Keratinocyte (primary cell): ENCODE measurements at places on chromosomes 11 and 22. TPM values are rescaled to one million over a fixed set of nuclear protein-coding genes. Genes with fewer than 3 reads are reported as not detected.

The RFPL3 gene
- not detected in 3 replicates for polyA plus RNA-seq

The KCNJ11 gene
- polyA plus RNA-seq: 0.03 TPM in 1 of 3 replicates, not detected in the others

The CCDC87 gene
- polyA plus RNA-seq: 0.04 to 0.09 TPM (median 0.07 TPM) in 3 replicates

The CTSW gene
- polyA plus RNA-seq: not detected in 3 replicates

The USH1C gene
- polyA plus RNA-seq: not detected in 3 replicates

The OR52H1 gene
- 0.15 TPM in 1 of 3 replicates, not detected in the others for polyA plus RNA-seq

The TMA7B gene
- polyA plus RNA-seq: not detected in 3 replicates

The CCT8L2 gene
- polyA plus RNA-seq: not detected in 3 replicates

The DTX4 gene
- polyA plus RNA-seq: 1.6 to 2.0 TPM (median 1.9 TPM) in 3 replicates

The RIBC2 gene
- 0.05 to 0.26 TPM (median 0.12 TPM) in 3 replicates for polyA plus RNA-seq

The TTC36 gene
- 0.12 TPM in 1 of 3 replicates, not detected in the others for polyA plus RNA-seq

The BIK gene
- 2.9 to 4.6 TPM (median 4.4 TPM) in 3 replicates for polyA plus RNA-seq

The OR51B5 gene
- polyA plus RNA-seq: not detected in 3 replicates

The SLC5A1 gene
- 1.8 to 3.0 TPM (median 2.0 TPM) in 3 replicates for polyA plus RNA-seq

The LUZP2 gene
- 0.03 to 0.08 TPM in 2 of 3 replicates, not detected in the other for polyA plus RNA-seq

The INPP5J gene
- 0.14 to 0.26 TPM (median 0.22 TPM) in 3 replicates for polyA plus RNA-seq

The TEX54 gene
- not detected in 3 replicates for polyA plus RNA-seq

The KRTAP5-7 gene
- 0.03 to 0.05 TPM in 2 of 3 replicates, not detected in the other for polyA plus RNA-seq

The USP2 gene
- 0.35 to 0.49 TPM (median 0.46 TPM) in 3 replicates for polyA plus RNA-seq

The CHCHD10 gene
- polyA plus RNA-seq: 10.4 to 14.8 TPM (median 10.6 TPM) in 3 replicates

The SLC5A4 gene
- polyA plus RNA-seq: not detected in 3 replicates

The CRYBB2 gene
- polyA plus RNA-seq: 0.09 to 0.89 TPM (median 0.55 TPM) in 3 replicates

The TMPRSS6 gene
- polyA plus RNA-seq: not detected in 3 replicates
